ENCODE measurements at places on chromosomes 3 and 15.
A peak's percentile ranks its signal among the peaks of the same experiment; 100 is the strongest.

- no peak for DNase-seq
Measured at GRCh38 chr3:127539366-127540060, 51.0 kb downstream of the TPRA1 start.

GRCh38 chr3:22115581-22115980 lies 364.6 kb upstream of the ZNF385D start:
- DNase-seq, result no peak

DNA sequence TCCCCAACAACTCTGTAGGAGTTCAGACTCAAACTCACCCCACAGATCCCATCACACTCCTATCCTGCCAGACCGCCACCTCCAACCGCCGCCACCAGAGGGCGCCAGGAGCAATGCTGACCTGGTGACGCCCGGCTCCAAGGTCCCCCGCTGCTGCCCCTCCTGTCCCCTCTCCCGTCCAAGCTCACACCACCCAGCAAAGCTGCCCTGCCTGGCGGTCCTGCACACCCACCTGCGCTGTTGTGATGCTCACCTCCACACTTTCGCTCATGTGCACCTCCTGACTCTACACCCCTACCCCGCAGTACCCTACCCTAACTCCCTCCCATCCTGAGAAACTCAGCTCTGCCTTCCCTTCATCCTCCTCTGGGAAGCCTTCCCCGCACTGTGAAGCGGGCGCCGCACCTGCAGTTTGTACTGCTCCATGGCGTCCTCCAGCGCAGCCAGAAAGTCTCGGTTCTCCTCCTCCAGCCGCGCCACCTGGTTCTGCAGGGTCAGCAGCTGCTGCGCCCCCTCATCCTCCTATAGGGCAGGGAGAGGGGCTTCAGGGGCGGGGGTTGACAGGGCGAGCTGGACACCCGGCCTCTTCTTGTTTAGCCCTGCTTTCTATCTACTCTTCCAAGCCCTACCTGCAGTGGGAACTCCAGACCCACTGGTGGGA lies 7.9 kb downstream of the KIF7 start:
- DNase-seq, result peak; percentile 44

DNA sequence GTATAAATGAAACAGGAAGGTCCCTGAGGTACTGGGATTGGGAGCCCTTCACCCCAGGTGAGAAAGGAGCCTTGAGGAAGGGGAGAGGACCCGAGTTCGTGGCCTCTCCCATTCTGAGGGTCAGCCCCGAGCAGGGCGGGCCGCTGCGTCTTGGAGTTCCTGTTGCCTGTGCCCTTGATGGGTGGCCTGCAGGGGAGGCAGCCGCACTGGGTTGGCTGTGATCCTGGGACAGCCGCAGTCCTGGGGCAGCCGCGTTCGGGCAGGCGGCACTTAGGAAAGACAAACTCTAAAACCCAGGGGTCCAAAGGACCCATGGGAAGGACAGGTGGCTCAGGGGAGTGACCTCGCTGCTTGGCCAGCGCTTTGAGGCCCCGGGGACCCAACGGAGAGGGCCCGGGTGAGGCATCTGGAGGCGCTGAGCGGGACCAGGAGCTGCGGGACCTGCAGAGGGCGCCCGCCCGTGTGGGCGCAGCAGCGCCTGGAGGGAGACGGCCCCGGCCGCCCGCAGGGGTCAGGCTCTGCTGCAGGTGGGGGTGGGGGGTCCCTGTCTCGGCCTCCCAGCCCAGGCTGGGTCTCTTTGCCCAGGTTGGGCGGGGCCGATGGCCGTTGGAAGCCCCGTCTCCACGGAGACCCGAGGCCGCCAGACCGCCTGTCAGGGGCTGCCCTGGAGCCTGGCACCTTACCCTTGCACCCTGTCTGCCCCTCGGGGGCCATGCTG lies 65.1 kb downstream of the HMCES start:
- DNase-seq, result peak; percentile 5
